T-helper 17 cell (primary cell): ENCODE measurements at places on chromosomes 3 and 15.

- no peak for DNase-seq
These were observed 82.4 kb downstream of the RTP4 start for GRCh38 chr3:187450431-187451190.

GRCh38 chr3:42005401-42005800 lies 43.5 kb upstream of the ULK4 start:
- no peak for DNase-seq

DNA sequence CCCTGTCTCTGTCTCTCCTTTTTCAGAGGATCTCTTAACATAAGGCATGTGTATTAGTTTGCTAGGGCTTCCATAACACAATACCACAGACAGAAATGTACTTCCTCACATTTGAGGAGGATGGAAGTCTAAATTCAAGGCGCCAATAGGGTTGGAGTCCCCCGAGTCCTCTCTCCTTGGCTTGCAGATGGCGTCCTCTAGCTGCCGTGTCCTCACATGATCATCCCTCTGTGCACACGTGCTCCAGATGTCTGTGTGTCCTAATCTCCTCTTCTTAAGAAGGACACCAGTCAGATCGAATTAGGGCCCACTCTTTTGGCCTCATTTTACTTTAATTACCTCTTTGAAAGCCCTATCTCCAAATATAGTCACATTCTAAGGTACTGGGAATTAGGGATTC lies 23.0 kb upstream of the BFSP2 start:
- DNase-seq = no peak

- no peak for DNase-seq
These were observed 58.5 kb downstream of the APBA2 start for GRCh38 chr15:28944286-28944685.

GRCh38 chr3:46276497-46277099 lies 34.3 kb downstream of the CCR3 start:
- DNase-seq = peak; percentile 51

GRCh38 chr3:10463533-10464434 lies 41.6 kb downstream of the ATP2B2 start:
- DNase-seq = no peak

GRCh38 chr3:65979731-65980130 lies 59.0 kb downstream of the MAGI1 start:
- no peak for DNase-seq

DNA sequence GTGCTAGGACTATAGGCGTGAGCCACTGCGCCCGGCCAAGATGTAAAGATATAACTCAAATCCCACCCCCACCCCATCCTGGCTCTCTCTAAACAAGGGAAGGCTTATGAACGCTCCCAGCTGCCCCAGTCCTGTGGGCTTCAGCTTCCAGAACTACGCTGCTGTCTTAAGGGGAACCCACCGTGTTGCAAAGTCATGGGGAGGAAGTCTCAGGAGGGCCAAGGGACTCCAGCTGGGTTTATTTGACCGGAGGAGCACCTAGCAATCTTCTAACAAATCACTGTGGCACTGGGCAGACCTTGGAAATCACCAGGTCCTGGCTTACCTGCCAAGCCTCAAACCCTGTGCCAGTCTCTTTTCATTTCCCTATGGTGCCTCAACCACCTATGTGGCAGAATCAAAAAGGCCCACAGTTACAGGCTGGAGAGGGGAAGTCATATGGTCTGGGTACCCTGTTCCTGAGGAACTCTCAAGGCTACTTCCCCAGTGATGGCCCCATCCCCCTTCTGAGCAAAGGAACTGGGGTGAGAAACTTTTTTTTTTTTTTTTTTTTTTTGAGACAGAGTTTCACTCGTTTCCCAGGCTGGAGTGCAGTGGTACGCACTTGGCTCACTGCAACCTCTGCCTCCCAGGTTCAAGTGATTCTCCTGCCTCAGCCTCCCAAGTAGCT lies 83.4 kb downstream of the RBPMS2 start:
- no peak for DNase-seq

GRCh38 chr3:99506-99905 lies 97.1 kb upstream of the CHL1 start:
- no peak for DNase-seq

- no peak for DNase-seq
These were observed 207.9 kb upstream of the GAP43 start for GRCh38 chr3:115415246-115415996.

- no peak for DNase-seq
These were observed 54.0 kb downstream of the DPH6 start for GRCh38 chr15:35491999-35492398.

- DNase-seq = no peak
These were observed 135.0 kb upstream of the COL8A1 start for GRCh38 chr3:99503350-99503749.

DNA sequence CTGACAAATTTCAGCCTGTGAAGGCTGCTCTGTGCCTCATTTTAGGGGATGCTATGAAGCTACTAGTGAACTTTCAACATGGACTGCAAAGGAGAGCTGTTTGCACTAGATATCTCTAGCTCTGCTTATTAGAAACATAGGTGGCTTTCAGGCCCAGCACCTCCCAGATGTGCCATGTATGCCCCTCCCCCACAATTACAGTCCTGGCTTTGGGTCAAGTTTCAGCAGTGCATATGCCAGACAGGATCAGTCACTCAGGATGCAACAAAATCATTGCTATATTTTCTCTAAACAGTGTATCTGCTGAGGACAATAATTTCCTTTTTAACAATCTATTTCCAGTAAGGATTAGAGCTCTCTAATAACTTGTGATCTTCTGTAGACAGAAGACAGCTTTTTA lies 178.8 kb upstream of the STAC start:
- DNase-seq = no peak

DNA sequence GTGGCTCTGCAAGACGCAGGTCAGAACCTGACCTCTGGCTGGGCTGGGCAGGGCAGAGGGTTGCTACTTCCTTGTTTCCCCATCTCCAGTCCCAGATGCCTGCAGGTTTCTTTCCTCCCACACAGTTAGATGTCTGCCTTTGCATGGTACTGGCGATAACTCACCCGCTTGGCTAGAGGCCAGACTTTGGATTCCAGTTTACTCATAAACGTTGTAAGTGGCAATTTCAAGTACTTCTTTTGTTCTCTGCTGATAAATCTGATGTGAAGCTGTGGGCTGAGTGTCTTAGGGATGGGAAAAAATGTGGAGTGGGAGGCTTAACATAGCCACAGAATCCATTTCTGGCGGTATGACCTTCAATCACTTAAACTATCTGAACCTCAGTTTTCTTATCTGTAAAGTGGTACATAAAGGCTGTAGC lies 194.2 kb downstream of the EBLN2 start:
- no peak for DNase-seq

- no peak for DNase-seq
These were observed 22.1 kb upstream of the TMEM115 start for GRCh38 chr3:50381383-50381782.

DNA sequence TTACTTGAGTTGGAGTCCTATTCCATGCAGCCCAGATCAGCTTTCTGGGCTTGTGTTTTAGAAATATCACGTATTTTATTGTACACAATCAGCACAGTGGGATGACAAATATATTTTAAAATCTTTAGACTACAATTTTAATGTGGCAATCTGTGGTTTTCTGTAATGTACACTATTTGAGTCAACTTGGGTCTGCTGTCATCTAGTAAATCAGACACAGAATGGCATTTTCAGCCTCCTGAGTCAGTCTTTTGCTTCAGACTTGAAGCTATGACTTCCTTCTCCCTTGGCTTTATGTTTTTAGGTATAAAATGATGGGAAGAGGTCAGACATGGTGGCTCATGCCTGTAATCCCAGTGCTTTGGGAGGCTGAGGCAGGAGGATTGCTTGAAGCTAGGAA lies 232.1 kb downstream of the NECTIN3 start:
- DNase-seq = no peak

- DNase-seq = no peak
These were observed 14.5 kb upstream of the CFAP100 start for GRCh38 chr3:126380011-126380768.

GRCh38 chr3:108605491-108605890 lies 16.0 kb downstream of the DZIP3 start:
- DNase-seq = no peak

DNA sequence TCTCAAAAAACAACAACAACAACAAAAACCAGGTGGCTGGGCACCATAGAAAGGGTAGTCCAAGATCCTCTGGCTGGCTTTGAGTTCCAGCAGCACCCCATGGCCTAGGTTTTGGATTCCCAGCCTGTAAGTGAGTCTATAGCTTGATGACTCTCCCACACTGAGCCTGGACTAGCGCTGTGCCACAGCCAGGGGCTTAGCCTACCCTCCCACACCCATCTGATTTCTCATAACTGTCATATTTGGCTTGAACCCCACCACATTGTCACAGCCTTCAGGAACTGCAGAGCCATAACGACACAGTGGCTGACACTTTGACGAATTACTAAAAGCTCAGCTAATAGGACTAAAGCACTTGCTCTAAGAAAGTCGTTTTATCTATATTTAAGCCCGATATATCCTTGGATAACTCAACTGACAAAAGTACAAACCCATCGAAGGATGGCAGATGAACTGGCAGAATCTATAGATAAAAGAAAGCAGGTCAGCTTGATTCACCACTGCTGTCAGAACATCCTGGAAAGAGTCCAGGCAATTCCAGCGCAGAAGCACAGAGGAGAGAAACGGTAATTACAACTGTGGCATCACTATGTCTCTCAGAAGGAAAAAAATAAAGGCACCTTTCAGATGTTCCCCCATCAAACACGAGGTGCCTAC lies 62.1 kb downstream of the HOMER2 start:
- no peak for DNase-seq

- DNase-seq = no peak
These were observed 68.5 kb upstream of the SLC25A26 start for GRCh38 chr3:66152336-66152735.

- DNase-seq = no peak
These were observed 521.3 kb downstream of the TUSC7 start for GRCh38 chr3:117230924-117231323.

DNA sequence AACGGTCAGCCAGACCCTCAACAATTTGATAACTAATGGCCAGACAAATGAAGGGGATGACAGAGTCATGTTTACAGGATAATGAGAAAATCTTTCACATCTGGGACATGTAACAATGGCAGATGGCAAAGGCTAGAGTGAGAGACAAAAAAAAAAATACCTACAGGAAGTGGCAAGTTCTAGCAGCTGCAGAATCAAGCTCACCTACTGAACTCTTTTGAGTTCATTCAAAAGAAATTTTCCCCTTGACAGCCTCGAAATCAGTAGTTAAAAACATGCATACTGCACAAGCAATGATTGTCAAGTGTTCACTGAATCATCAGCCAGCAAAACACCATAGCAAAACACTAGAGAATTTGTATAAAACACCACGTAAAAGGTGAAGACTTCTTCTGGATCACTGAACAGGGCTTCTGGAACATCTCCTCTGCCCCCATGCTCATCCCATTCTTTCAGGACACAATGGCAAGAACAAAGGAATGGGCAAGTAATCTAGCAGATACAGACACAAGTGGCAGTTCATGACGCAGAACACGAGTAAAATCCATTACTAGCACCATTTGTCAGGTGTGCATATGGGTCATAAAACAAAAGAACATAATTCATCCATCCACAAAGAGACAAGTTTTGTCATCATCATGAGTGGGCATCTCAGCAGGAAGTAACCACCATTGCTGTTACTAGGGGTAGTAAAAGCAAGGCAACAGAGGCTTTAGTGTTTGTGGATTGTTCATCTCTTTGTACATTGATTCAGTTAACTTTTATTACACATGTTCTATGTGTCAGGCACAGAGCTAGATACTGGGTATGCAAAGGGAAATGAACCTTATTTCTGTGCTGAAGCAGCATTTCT lies 13.8 kb upstream of the KCNMB2 start:
- no peak for DNase-seq

DNA sequence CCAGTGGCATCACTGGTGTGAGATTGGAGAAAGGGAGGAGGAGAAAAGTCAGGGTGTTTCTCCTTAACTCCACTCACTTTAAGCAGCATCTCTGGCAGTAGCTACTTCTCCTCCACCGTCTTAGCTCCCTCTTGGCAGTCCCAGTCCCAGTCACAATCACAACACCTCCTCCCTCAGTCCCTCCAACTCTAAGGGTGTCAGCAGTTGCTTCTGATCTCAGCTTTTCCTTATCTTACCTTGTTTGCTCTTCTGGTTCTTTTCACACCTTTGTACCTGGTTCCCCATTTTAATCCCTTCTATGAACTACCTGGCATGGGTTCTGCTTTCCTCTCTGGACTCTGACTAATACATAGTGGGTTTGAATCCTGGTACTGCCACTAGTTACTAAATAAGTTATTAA lies 188.3 kb upstream of the CTDSPL start:
- DNase-seq = no peak

DNA sequence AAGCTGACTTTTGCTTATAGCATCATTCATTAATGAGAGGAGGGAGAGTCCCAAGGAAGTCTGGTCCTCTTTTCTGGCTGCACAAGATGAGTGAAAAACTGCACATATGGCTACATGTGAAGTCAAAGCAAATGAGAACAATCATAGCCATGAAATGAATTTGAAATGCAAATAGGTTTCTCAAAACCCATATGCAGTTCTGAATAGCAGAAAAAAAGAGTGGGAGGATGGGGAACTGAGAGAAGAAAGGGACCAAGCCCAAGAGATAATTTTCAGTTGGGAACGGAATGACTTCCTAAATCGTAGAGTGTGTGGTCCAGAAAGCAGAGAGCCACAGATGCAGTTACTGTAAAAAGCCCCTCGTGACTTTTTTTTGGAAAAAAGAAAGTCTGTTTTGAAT lies 66.3 kb downstream of the GTPBP8 start:
- no peak for DNase-seq

- DNase-seq = no peak
These were observed 72.7 kb downstream of the UACA start for GRCh38 chr15:70690491-70691276.

GRCh38 chr3:74626011-74626410 lies 11.6 kb upstream of the CNTN3 start:
- DNase-seq = no peak

GRCh38 chr15:80766275-80766674 lies 12.9 kb upstream of the CEMIP start:
- no peak for DNase-seq

- no peak for DNase-seq
These were observed 13.9 kb downstream of the EOMES start for GRCh38 chr3:27708250-27708649.

DNA sequence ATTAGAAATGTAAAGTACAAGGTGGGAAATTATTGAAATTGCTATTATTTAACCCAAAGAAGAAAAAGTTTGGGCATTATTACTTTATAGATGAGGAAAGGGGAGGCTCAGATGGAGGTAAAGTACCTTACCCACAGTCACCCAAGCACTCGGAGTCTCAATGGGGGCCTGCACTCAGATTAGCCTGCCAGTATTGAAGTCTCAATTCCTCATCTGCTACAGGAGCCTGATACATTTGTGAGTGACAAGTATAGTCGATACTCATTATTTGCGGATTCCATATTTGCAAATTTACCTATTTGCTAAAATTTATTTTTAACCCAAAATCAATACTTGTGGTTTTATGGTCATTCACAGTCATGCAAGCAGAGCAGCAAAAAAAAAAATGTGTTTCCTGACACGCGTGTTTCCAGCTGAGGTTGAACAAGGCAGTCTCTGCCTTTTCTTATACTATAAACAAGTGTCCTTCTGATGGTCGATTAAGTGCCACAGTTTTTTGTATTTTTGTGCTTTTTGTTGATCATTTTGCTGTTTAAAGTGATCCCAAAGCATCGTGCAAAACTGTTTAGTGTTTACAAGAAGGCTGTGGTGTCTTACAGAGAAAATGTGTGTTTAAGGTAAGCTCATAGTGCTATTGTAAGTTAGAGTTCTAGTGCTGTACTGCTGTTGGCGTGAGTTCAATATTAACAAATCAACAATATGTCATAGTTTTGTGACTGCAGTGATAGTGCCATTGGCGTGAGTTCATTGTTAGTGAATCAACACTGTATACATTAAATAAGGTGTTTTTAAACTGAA lies 48.0 kb downstream of the ARHGEF26 start:
- no peak for DNase-seq

GRCh38 chr3:193828477-193828876 lies 235.5 kb downstream of the OPA1 start:
- DNase-seq = no peak
